CD8-positive, alpha-beta memory T cell (primary cell): ENCODE measurements at places on chromosomes 12 and 14. TPM values are rescaled to one million over a fixed set of nuclear protein-coding genes. Genes with fewer than 3 reads are reported as not detected.

DNA sequence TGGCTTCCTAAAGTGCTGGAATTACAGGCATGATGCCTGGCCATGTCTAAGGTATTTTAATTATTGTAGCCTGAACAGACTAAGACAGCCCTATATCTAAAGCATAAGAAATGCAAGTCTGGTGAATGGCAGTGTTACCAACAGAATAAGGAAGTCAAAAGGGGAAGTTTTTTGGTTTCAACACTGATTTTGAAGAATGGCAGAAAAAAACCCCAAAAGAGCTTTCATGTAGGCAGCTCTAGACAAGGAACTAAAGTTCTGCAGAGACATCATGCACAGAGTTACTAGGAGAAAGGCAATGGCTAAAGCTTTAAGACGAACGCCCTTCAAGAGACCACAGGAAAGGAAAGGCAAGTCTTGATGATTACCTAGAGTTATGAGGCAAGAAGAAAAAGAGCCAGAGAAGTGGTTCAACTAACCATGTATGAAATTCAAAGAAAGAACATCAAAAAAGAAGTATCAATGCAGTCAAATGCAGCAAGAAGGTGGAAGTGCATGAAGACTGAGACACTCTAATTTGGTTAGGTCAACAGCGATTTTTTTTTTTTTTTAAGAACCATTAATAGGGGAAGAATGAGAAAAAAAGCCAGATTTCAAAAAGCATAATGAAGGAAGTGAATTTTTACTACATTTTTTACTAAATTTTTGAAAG, 50.8 kb downstream of the RPS6KA5 start:
- no peaks in the 10 kb centered on the region for H3K36me3 ChIP-seq
- peaks cover 31% of the 10 kb centered on the region for H3K4me1 ChIP-seq
- no peak overlapping the region for H3K27ac ChIP-seq
- no peak overlapping the region for H3K4me3 ChIP-seq

DNA sequence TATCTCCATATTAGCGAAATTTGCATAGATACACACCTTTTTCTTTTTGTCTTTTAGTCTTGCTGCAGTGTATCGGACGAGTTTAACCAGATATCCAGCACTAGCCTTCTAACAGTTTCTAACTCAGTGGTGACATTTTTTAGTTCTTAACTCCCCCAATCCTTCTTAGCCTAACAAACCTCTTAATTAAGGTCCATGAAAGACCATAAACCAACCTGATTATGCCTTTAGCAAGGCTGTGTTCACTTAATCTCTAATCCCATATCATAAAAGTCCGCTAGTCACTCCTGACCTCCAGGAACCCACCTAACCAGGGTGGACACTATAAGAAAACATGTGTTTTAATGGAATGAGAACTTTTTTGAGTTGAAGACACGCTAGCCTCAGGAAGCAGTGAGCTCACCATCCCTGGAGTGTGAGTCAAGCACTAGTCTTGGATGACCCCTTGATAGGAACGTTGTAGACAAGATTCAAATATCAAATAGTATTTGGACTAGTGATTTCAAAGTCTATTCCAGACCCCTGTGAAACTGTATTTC, 9.5 kb downstream of the CDKN1B start:
- no peaks in the 10 kb centered on the region for H3K27me3 ChIP-seq
- peak overlapping the region; percentile 56 for H3K4me3 ChIP-seq
- H3K27ac ChIP-seq = peak overlapping the region; percentile 98
- DNase-seq = no peak
- peaks cover 2% of the 10 kb centered on the region for H3K36me3 ChIP-seq

GRCh38 chr12:18467620-18468245, 206.4 kb downstream of the PIK3C2G start:
- no peaks in the 10 kb centered on the region for H3K36me3 ChIP-seq
- DNase-seq = no peak
- no peak overlapping the region for H3K4me3 ChIP-seq

GRCh38 chr12:121490401-121491281, 90.2 kb downstream of the KDM2B start:
- H3K36me3 ChIP-seq = peaks cover 12% of the 10 kb centered on the region
- no peak overlapping the region for H3K4me3 ChIP-seq
- H3K4me1 ChIP-seq = no peaks in the 10 kb centered on the region
- DNase-seq = no peak

- no peaks in the 10 kb centered on the region for H3K4me1 ChIP-seq
- H3K36me3 ChIP-seq = no peaks in the 10 kb centered on the region
- H3K27ac ChIP-seq = no peak overlapping the region
- no peaks in the 10 kb centered on the region for H3K27me3 ChIP-seq
- no peak overlapping the region for H3K4me3 ChIP-seq
Measured at GRCh38 chr14:46487582-46488350, 163.8 kb downstream of the RPL10L start.

GRCh38 chr12:77610446-77610845, 220.2 kb upstream of the NAV3 start:
- H3K4me3 ChIP-seq = no peak overlapping the region
- no peaks in the 10 kb centered on the region for H3K4me1 ChIP-seq
- H3K36me3 ChIP-seq = no peaks in the 10 kb centered on the region
- DNase-seq = no peak
- no peak overlapping the region for H3K27ac ChIP-seq

DNA sequence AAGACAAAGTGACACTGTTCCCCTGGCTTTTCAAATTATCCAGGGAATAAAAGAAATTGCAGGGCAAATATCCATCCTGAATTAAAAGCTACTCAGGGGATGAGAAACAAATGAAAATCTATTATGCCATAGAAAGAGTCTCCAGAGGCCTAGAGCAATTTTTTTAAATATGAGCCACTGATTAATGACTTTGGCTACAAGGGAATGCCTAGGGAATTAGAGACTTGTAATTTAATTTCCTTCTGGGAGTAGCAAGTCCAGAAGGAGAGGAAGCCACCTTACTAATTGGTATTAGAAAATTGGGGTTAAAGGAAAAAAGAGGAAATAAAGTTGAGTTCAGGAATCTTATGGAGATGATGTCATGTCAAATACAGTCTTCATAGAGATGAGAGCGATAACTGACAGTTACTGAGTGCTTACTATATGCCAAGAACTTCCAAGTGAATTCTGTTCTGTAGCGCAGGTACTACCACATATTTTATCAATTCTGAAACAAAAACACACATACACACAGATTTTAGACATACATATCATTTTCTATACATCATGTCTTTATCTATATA, 304.4 kb downstream of the DUSP6 start:
- no peak overlapping the region for H3K27ac ChIP-seq
- no peaks in the 10 kb centered on the region for H3K4me1 ChIP-seq
- H3K36me3 ChIP-seq = no peaks in the 10 kb centered on the region
- H3K27me3 ChIP-seq = no peaks in the 10 kb centered on the region
- DNase-seq = no peak

DNA sequence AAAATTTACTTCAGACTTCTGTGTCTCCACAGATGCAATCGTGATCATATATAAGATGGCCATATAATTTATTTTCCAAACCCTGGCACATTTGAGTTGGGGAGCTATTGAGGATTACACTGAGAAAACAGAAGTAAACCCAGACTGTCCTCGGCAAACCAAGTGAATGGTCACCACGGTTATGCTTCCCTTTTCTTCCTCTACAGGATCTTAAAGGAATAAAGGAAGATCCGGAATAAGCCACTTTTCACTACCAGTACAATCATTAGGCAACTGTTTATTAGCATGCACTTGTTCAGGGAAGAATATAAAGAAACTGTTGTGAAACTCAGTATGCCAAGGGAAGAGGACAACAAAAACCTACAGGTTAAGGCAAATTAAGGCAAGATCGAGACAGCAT, 27.6 kb downstream of the SBNO1 start:
- no peak overlapping the region for H3K27ac ChIP-seq
- no peak overlapping the region for H3K4me3 ChIP-seq
- DNase-seq = no peak
- no peaks in the 10 kb centered on the region for H3K4me1 ChIP-seq
- no peaks in the 10 kb centered on the region for H3K27me3 ChIP-seq
- H3K36me3 ChIP-seq = peaks cover 25% of the 10 kb centered on the region

DNA sequence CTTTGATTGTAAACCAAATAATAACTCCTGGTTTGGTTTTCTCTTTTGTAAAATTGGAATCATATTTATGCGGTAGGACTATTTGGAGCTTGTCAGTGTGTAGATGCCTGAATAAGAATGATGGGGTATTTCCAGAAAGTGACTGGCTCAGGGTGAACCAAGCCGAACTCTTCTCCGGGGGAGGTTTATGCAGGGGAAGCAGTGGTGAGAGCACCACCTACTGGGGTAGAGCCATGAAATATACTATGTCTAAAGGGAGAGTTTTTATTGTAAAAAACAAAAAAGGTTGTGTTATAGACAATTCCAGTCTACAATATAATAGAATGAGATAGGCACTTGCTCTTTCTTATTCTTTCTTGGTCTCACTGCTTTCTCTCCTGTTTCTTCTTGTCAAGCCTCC, 222.9 kb upstream of the SLC16A7 start:
- DNase-seq = no peak
- H3K4me1 ChIP-seq = no peaks in the 10 kb centered on the region
- no peaks in the 10 kb centered on the region for H3K27me3 ChIP-seq
- H3K27ac ChIP-seq = no peak overlapping the region

VRTN gene
- not detected for polyA plus RNA-seq

GARIN6 gene
- polyA plus RNA-seq = not detected

RXYLT1 gene
- 19.2 TPM for polyA plus RNA-seq

TCL1B gene
- not detected for polyA plus RNA-seq

KRT85 gene
- polyA plus RNA-seq = not detected
